ENCODE measurements at places on chromosomes 1 and 21. TPM values are rescaled to one million over a fixed set of nuclear protein-coding genes. Genes with fewer than 3 reads are reported as not detected.

DNA sequence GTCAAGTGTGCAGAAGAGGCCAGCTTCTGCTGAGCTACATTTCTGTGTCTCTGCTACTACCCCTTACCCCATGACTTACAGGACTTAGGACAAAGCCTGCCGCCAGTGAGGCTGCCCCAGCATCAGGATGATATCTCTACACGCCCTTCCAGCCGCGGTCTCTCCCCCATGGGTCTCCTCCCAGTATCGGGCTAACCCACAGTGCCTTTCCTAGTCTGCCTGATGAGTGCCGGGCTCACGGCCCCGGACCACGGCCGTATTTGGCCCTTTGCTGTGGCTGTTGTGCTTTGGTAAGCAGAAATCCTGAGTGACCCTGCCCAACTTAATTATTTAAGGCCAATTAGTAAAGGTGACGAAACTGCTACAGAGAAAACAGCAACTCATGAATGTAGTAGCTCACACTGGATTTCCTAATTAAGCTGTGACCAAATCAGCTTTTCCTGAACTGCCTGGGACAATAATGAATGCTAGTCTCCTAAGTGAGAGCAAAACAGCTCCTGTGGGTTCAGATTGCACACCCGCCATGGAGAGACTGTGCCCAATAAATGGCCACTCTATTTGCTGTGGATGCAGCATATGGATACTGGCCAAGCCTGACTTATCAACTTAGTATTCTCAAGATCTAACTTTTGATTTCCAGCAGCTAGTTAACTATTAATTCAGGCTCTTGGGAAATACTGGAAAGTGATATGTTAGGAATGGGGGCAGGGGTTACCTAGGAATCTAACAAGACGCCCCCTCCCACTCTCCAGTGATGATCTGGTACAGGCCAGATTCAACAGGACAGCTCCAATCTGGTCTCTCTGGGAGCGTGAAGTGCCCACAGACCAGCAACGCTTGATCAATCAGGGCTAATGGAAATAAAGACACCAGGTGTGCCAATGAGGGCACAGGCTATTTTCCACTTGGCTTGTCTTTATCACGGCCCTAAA is 123.3 kb upstream of the IFFO2 start:
- DNase-seq = peak; percentile 29

DNA sequence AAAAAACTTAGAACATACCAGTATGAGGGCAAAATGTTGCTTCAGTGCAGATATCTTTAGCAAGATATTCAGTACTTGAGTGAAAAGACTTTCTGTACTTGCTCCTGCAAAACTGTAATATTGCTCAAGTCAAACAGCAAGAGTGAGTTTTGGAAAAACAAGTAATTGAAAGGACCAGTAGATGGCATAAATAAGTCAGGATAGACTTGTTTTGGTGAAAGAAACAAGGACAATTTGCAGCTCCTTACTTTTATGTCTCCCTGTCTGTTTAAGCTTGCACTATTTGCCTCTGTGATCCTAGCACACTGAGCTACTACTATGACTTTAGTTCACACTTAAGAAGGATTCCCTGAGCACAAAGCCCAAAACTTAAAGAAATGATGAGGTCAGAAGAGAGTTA is 39.1 kb downstream of the IFI44 start:
- no peak for DNase-seq

DNA sequence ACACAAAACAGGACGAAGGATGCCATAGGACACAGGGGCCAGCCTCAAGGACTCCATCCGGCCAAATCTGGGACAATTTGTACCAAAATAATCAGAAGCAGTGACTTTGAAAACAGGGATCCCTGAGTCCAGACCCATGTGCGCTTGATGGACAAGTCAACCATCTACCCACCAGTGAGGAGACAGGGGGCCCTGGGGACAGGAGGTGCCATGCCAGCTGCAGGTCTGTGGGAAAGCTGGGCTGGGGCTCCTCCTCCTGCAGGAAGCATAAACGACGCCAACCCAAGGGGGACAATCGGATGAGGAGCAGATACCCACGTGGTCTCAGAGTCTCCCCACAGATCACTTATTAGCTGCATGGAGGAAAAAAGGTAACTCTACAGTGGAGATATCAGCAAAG is 50.6 kb downstream of the NPHP4 start:
- DNase-seq = no peak

TMEM59 gene
- total RNA-seq = 276 TPM

PDZK1IP1 gene
- not detected for total RNA-seq

DNA sequence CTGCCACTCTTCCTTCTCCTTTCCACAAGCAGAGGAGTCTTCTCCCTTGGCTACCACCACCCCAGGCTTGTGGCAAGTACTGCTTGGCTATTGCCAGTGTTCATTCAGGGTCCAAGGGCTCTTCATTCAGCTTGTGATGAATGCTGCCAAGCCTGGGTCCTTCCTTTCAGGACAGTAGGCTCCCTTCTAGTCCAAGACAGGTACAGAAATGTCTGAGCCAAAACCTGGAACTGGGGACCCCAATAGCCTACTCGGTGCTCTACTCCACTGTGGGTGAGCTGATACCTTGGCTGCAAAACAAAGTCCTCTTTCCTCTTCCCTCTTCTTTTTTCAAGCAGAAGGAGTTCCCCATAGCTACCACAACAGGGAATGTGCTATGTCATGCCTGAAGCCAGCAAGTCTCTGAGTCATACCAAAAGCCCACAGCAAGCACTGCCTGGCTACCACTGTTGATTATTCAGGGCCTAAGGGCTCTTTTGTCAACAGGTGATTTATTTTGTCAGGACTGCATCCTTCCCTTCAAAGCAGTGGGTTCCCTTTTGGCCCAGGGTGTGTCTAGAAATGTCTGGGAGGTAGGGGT is 268.9 kb downstream of the HHAT start:
- no peak for DNase-seq

DNA sequence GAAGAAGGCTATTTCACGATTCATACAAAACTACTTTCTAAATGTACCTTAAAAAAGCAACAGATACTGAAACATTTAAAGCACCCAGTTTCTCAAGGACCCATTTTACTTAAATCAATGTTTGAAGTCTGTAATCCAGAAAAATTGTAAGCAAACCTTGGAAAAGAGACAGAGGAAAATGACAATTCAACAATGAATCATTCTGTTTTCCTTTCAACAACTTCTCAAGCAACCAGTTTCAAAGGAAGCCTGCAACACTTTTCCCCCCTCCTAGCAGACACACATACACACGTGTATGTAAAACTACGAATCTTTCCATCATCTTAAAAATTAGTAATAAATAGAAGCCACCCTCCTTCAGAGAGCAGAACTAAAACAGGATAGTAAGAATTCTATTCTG is 1.2 kb downstream of the RERE start:
- DNase-seq = no peak

GRCh38 chr1:101356604-101357443 is 120.0 kb downstream of the S1PR1 start:
- DNase-seq = no peak

GRCh38 chr1:23214640-23215039 is 2.7 kb downstream of the HTR1D start:
- DNase-seq = no peak

DNA sequence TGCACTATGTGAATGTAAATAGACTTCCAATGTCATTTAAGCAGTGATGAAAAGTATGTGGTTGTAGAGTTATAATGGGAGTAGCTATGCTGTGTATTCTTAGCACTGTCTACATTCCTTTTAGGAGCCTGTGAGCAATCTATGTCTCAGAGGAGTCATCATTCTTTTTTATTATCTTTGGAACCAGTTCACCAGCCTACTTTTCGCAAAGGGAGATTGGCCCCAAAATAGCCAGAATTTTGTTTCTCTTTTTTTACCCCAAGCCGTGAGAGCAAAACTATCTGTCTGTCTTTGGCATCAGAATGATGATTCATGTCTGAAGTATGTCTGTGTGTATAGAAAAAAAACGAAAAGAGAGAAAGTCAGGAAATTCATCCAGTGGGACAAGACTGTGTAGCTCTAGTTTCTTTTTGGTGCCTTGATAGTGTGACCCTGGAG is 44.2 kb downstream of the OSBPL9 start:
- DNase-seq = peak; percentile 41

- DNase-seq = no peak
Observed at GRCh38 chr1:97160818-97161217, 439.2 kb downstream of the PTBP2 start.

DNA sequence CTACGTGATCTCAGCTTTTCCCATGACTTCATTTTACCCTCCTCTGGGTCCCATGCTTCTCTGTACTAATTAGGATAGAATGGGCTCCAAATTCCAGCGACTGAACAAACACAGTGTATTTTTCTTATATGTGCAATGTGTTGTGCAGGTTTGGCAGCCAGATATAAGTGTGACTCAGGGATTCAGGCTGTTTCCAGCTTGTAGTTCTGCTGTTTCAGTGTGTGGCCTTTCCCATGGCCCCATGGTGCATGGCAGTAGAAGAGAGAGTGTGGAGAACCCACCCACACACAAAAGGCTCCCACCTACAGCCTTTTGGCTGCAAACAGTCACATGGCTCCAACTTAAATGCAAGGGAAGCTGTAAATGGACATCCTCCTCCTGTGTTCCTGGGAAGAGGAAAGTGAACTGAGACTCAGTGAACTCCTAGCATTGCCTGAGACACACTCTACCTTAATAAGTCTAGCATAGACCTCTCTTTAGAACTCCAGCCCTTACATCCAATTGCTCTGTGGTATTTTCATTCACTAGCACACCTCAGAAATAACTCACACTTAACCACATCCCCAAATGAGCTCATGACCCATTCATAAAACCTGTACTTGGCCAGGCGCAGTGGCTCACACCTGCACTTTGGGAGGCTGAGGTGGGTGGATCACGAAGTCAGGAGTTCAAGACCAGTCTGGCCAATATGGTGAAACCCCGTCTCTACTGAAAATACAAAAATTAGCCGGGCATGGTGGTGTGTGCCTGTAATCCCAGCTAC is 58.7 kb downstream of the KIAA0040 start:
- DNase-seq = no peak

DNA sequence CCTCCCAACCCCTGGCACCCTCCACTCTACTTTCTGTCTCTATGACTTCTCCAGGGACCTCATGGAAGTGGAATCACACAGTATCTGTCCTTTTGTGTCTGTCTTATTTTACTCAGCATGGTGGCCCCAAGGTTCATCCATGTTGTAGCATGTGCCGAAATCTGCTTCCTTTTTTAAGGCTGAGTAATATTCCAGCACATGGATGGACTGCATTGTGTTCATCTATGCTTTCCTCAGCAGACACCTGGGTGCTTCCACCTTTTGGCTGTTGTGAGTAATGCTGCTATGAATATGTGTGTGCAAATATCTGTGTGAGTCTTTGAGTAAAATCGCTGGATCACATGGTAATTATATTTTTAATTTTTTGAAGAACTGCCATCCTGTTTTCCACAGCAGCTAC is 1.6 kb upstream of the PFKL start:
- no peak for DNase-seq

CACNA1S gene
- total RNA-seq = 1.9 TPM

- DNase-seq = no peak
Observed at GRCh38 chr1:8858112-8858668, 20.3 kb downstream of the ENO1 start.

DNA sequence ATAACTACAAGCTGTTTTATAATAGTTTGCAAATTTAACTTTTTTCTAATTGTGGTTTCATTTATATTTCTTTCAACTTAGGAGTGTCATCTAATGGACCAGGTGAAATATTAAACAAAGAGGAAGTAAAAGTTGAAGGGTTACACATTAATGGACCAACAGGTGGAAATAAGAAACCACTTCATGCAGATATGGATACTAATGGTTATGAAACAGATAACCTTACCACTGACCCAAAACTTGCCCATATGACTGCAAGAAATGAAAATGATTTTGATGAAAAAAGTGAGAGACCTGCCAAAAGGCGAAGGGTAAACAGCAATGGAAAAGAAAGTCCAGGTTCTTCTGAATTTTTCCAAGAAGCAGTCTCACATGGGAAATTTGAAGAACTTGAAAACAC is 59.7 kb downstream of the MIER1 start:
- DNase-seq = no peak

GRCh38 chr1:9687120-9687873 is 35.8 kb downstream of the PIK3CD start:
- DNase-seq = peak; percentile 7

LYST gene
- total RNA-seq = 62.7 TPM

- DNase-seq = no peak
Observed at GRCh38 chr1:207962716-207963426, 51.9 kb upstream of the CD34 start.

- DNase-seq = no peak
Observed at GRCh38 chr1:7893529-7894180, 40.8 kb upstream of the UTS2 start.

DENND1B gene
- total RNA-seq = 50.8 TPM

DNA sequence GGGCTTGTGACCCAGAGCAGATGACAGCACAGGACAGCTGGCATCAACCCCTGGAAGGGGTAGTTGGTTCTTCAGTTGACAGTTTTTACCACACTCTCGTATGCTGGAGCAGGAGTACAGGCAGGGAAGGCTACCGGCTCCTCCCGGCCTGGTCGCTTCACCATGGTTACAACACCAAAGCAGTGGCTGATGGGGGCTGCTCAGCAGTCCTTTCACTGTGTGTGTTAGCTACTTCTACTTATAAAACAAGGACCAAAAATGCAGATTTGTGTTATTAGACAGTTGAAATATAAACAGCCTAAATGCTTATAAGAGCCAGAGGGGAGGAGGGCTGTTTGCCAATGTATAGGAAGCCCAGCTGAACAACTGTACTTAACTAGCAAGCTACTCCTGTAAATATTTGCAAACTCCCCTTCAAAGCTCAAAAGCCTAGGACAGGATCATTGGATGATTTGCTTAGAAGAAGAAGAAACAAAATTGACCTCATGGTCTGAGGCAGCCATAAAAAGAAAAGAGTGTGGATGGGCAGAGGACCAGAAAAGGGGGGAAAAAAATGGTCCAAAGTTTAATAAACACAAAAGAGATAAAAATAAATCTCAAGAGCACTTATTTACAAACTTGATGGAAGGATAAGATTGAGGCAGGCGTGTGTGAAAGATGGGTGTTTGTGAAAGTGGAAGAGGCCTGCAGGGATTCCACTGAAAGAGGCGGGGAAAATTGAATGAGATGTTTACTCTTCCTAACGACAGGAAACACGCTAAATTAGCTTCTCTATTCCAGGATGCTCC is 57.1 kb downstream of the TGFB2 start:
- DNase-seq = peak; percentile 31

FNDC10 gene
- 0.58 TPM for total RNA-seq

TNFRSF4 gene
- 0.48 TPM for total RNA-seq

- DNase-seq = no peak
Observed at GRCh38 chr1:230141021-230141648, 74.1 kb downstream of the GALNT2 start.

- DNase-seq = no peak
Observed at GRCh38 chr1:94795434-94795833, 24.7 kb upstream of the SLC44A3 start.

PRELP gene
- total RNA-seq = 6.3 TPM

SRGAP2B gene
- total RNA-seq = 26.9 TPM

OR6N1 gene
- not detected for total RNA-seq

TRNP1 gene
- total RNA-seq = 7.1 TPM

- DNase-seq = no peak
Observed at GRCh38 chr1:225813214-225813964, 3.5 kb downstream of the EPHX1 start.

DNA sequence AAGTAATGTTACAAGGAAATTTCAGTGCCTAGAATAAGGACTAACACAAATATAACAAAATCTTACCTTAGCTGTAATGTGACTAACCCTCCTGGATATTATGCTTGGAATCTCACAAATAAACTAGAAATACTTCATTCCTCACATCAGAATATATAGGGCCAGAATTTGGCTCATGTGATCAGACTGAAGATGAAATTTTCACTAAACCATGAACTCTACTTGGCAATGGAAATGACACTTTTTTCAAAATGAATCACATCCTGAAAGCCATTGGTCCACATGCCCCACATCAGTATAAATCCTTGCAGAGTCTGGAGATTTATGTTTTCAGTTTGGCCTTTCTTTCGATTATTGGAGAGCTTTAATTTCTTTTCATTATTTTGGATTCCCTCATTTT is 227.8 kb downstream of the NRIP1 start:
- DNase-seq = no peak

Data from urinary bladder (tissue), 4 donors.